ENCODE measurements at places on chromosomes 3 and 15.

- DNase-seq, result no peak
These were observed 413.3 kb downstream of the CNTN6 start for GRCh38 chr3:1506090-1506489.

GRCh38 chr3:126753191-126754160, 49.4 kb downstream of the CHCHD6 start:
- DNase-seq, result no peak

GRCh38 chr15:39583596-39584265, 2.9 kb downstream of the THBS1 start:
- no peak for DNase-seq

DNA sequence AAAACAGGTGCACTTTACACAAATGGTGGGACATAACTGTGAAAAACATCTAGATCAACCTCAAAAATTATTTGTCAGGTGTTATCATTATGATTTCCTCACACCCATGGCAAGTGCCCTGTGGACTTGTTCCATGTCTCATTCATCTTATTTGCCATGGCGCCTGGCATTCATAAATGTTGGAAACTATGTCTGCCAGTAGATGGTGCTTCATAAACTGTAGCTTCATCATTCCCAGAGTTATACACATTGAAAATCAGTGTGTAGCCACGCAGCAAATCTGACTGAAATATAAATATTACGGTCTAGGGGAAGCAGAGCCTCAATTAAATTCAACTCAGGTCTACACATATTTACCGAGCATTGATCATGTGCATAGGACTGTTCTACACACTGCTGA, 90.7 kb downstream of the IMPG2 start:
- DNase-seq, result no peak

DNA sequence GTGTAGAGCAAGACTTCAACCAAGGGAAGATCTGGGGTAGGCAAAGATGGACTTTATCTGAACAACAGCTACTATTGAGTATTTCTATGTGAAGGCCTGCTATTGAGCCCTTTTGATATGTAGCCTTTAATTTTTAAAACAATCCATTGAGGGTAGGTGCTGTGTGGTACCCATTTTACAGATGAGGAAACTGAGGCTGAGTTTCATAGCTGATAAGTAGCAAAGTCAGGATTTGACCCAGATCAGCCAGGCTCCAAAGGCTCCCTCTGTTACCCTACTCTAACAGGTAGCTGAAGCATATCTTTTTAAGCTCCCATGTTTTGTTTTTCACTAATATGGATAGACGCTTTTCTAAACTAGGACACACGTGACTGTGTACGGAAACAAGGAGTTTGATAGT, 2.4 kb upstream of the FGD5 start:
- DNase-seq, result no peak

DNA sequence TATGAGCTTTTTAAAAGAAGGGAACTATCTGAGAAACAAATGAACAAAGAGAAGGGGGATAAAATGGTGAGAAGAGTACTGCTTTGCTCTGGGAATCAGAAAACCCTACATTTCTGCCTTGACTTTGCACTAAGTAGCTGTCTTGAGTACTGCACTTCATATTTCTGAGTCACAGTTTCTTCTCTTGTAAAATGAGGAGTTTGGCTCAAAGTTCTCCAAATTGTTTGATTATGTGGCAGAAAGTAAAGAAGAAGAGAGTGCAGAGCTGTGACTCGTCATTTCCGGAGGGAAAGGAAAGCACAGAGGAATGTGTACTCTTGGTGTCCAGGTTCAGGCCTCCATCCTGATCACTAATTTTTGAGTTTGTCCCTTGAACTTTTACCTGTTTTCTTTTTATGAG, 54.7 kb downstream of the TP63 start:
- no peak for DNase-seq

DNA sequence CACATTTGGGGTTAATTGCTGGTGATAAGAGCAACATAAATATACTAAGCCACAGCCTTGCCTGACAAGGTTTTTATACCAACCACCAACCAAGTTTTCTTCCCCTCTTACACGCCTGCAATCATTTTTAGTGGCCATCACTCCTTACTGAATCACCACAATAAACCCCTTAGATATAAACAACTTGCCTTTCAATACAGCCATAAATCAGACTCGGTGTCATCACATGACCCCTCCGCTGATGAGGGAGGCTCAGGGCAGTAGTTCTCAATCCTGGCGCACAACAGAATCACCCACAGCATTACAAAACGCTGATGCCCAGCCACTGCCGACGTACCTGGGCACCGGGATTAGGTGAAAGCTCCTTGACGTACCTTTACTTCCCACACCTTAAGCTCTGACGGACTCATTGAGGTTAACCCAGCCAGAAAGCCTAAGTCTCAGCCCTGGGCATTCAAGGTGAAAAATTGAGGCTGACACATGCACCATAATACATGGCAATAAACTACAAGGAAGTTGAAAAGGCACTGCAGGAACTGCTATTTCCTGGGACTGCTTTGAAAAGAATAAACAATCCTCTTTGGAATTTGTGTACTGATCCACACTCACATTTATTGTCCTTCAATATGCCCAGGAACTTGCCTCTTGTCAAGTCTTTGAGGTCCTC, 17.1 kb downstream of the ADCY5 start:
- no peak for DNase-seq

DNA sequence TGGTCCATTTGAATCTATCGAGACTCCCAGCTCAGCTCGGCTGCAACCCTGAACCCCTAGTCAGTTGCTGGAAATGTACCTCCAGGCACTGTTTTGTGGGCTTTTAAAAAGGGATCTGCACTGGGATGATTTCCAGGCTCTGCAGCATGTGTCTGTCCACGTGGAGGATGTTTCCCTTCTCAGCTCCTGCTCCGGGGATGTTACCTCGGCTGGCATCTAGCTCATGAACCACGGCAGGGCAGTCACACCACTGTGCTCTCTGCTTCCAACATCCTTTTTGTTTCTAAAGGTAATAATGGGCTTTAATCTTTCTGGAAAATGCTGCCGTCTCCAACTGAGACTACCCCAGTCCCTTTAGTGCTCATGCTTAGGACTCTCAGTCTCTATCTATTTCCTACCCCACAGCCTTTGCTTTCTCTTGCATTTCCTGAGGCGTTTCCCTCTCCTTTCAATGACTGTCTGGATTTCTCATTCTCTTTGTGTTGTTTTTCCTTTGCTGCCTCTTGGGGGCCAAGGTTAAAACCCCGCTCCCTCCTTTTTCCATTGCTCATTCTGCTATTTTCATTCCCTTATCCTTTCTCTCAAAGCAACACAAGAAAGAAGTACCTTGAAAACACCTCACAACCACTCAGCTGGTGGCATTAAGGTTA, 42.9 kb upstream of the AKAP13 start:
- DNase-seq, result no peak

DNA sequence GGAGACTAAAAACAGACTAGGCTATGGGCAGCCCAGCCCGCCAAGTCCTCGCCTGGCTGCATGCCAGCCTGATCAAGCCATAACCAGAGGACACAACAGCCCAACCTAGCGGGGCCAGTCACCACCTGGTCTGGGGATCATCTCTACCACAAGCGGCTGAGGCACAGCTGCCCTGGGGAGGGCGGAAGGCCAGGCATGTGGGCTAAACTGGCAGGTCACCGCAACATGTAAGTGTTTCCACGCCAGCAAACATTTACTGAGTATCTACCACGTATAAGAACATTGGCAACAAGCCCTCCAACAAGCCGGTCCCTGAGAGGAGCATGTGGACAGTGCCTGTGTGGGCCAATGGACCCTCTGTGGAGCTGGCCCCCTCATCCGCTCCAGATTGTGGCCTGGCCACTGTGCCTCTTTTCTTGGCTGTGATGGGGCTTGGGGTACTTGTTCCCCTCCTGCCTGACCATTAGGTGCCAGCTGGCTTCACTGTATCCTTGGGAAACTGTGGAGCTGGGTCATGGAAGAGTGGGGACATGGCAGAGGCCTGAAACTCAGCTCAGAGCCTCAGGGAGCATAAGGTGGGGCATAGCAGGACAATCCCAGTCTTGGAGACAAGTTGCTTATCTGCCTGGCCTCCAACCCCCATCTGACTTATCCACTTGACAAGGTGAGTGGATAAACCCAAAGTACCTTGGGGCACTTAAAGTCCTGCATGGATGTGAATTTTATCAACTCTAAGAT, 9.0 kb downstream of the UBXN7 start:
- DNase-seq, result no peak

DNA sequence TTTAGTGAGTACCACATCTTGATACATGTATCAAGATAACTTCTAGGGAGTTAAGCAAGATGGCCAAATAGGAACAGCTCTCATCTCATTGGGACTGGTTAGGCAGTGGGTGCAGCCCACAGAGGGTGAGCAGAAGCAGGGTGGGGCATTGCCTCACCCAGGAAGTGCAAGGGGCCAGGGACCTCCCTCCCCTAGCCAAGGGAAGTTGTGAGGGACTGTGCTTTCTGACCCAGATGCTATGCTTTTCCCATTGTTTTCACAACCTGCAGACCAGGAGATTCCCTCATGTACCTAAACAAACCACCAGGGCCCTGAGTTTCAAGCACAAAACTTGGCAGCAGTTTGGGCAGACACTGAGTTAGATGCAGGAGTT, 665.0 kb upstream of the CBLB start:
- DNase-seq, result no peak

DNA sequence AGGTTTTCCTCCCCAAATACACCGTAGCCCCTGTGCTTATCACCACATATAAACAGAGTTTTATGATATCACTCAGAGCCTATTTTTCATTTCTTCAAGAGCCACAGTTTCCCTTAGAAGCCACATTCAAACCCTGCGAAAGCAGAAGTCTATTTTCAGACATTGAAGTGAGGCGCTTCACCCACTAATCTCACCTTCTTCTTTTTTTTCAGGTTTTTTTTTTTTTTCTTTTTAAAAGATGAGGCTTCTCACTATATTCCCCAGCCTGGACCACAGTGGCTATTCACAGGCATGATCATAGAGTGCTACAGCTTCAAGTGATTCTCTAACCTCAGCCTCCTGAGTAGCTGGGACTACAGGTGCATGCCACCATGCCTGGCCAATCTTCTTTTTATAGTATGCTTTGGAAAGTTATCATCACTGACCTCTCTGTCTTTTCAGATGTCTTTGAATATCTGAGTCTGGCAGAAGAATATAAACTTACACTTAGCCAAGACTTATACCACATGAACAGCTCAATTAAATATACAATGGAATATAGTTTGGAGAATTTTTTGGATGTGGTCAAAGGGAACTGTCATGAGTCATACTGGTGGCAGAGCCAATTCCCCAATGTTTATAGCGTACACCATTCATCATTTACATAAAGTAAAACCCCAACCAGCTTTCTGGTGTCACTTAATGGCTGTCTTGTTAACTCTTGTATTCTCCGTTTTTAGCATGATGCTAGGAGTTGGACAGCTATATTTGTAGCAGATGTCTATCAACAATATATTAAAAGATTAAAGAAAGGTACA, 59.7 kb upstream of the CCDC50 start:
- DNase-seq, result no peak
